ENCODE measurements at places on chromosomes 5 and 9.

DNA sequence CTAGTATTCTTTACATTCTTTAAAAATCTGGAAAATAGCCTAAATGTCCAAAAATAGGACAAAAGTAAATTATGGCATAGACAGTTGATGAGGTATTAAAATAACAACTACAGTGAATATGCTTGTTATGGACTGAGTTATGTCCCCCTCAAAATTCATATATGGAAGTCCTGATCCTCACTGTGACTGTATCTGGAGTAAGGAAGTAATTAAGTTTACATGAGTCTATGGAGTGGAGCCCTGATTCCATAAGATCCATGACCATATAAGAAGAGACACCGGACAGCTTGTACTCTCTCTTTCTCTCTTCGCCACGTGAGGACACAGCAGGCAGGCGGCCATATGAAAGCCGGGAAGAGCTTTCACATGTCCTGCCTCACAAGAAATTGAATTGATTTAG is 28.6 kb upstream of the C5orf58 start:
- no peak for DNase-seq

DNA sequence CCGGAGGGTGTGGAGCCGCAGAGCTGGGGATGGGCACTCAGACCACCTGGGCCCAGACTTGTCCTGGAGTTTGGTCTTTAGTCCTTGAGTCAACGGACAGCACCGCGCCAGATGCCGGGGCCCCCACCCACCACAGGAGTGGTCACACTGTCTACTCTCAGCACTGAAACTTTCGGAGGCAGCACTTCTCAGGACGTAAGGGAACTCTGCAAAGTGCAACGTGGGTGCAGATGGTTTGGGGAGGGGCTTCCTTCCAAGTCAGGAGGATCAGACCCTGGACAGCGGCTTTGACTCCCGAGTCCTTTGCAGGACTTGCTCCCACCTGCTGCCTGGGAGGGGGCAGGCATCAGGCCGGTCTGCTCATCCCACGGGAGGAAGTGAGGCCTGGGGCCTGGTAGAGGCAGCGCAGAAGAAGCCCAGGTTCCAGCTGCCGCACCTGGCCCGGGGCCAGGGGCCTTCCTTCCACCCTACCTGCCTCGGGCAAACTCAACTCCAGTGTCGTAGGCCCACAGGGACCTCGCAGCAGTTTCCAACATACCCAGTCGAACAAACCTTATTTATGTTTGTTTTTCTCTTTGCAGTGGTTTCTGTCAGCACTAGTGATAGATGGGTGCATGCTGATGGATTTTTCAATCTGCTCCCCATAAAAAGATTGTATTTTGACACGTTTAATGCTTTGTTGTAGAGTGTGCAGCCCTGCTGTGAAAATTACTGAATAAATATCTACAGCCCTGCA is 149.8 kb upstream of the PPP1R26 start:
- no peak for DNase-seq

GRCh38 chr9:37938121-37938891 is 34.4 kb upstream of the SLC25A51 start:
- DNase-seq: no peak

DNA sequence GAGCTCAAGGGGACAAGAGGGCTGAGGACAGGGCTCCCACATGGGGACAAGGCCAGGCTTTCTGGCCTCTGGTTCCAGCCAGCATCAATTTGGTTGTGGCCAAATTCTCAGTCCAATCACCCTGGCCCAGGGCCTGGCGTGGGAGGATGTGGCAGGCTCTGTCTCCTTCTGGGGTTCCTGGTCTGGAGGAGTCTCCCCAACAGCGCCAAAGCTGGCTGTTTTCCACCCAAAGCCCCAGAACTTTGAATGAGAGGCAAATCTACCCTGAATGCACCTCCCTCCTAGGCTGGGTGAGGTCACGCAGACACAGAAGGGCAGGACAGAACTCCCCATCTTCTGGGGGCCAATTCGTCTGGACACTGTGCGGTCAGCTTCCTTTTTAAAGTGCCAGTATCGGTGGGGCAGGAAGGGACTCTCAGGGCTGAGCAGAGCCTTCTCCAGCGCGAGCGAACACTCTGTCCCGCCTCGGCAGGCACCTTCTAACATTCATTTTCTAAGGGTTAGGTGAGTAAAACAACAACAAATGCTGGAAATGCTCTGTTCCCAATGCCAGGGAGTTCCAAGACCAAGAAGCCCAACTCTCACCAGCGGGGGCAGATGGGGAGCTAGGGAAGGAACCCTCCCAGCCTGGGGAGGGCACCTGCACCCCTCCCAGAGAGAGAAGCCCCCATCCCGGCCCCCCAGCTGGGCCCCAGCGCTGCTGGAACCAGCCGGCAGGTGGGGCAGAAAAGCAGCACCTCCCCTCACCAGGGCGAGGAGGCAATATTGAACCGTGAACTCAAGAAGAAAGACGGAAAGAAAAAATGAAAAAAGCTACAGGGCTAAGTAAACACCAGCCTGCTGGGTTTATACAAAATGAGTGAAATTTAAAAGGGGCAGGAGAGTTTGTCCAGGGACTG is 3.7 kb upstream of the DPM2 start:
- no peak for DNase-seq

- no peak for DNase-seq
These were observed 3.7 kb downstream of the PCDHGA12 start for GRCh38 chr5:141434006-141434405.

GRCh38 chr9:37660691-37661090 is 9.9 kb downstream of the FRMPD1 start:
- DNase-seq: no peak
